ENCODE measurements at places on chromosomes 5 and 9.

GRCh38 chr5:76947082-76947503, 5.8 kb upstream of the CRHBP start:
- DNase-seq, result no peak

DNA sequence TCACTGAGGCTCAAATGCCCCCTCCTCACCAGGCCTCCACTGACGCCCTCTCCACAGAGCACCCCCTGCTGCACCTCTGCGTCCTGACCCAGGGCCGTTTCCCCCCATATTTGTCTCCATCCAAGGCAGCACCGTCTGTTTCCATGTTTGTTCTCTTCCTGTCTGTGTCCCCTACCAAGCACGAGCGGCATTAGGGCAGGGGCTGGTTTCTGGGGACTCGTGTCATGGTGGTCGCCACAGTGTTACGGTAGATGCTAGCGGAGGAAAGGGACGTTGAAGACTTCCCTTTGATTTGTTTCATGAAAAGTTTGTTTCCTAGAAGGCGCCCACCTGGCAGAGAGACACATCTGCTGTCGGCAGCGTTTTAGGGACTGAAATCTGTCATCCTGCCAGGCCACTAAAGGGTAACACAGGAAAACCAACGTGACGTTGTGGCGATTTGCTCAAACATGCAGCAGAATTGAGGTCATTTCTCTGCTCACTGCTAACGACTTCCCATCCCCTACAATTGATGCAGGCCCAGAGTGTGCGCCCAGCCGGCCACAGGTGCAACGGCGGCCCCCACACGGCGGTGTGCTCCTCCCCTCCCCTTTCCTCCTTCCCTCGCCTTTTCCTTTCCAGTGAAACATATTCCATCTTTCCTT, 79.3 kb upstream of the IRX4 start:
- DNase-seq, result no peak

GRCh38 chr5:39948341-39948740, 523.6 kb upstream of the DAB2 start:
- no peak for DNase-seq

- DNase-seq, result no peak
These were observed 106.8 kb downstream of the ENTREP1 start for GRCh38 chr9:69431777-69432176.

DNA sequence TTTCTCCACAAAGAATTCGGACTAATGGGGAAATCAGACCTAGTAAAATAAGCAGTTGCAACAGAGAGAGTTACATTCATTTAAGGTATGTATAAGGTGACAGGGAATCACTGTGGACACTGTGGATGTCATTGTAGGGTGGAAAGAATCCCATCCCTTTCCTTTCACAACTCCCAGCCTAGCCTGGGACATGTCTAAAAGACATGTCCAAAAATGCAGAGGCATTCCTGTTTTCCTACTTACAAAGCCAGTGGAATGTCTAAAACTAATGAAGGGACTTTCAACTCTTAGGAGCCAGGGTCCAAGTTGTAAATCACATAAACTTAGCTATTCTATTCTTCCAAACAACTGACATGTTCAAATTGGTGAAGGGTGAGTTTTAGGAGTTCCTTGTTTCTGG, 511.0 kb downstream of the PRELID2 start:
- DNase-seq, result no peak

All from muscle of arm (tissue), 14 donors.